Skeletal muscle cell (primary cell): ENCODE measurements at places on chromosomes 1 and 21.

GRCh38 chr1:182549346-182549745 is 39.7 kb downstream of the RNASEL start:
- DNase-seq: no peak

DNA sequence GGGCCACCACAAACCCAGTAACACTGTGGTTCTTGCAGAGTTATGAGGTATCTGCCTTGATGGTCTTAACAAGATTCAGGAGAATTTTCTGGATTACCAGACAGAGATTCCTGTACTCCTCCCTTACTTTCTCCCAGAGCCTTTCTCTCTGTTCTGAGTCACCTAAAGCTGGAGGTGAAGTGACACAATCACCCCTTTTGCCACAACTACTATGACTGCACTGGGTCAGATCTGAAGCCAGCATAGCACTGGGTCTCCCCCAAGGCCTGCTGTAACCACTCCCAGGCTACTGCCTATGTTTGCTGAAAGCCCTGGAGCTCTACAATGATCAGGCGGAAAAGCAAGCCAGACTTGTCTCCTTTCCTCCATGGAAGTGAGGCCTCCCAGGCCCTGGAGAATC is 156.7 kb upstream of the NEGR1 start:
- peak; percentile 19 for DNase-seq

GRCh38 chr1:15305468-15305770 is 58.4 kb downstream of the FHAD1 start:
- no peak for DNase-seq

GRCh38 chr1:29267321-29268070 is 31.2 kb downstream of the PTPRU start:
- no peak for DNase-seq

- no peak for DNase-seq
These were observed 5.4 kb upstream of the KLHDC7A start for GRCh38 chr1:18475234-18475905.

DNA sequence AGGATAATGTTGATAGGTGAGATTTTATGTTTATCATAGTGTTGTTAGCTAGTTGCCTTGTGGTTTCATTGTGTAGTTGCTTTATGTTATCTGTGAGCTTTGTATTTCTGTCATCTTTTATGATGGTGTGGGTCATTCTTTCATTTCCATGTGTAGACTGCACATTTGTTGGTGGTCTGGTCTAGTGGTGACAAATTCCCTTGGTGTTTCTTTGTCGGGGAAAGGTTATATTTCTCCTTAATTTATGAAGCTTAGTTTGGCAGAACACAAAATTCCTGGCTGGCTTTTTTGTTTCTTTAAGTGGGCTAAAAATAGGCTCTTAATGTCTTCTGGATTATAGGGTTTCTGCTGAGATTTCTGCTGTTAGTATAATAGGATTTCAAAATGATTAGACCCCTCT is 347.2 kb upstream of the ADAMTS5 start:
- no peak for DNase-seq

DNA sequence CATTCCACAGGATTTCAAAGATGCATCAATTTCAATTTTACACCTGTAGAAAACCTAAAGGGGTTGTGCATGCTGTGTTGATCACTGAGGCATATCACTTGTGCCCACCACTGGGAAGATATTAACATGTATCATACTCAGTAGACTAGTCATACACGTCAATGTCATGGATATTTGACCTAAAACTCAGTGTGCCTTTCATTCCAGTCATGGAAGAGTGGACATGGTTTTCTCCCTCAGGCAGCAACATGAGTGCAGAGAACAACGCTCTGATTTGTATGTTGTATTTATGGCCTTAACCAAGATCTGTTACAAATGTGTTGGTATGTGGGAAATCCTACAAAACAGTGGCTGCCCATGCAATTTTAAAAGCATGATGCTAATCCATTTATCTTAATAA is 6.1 kb upstream of the C1orf53 start:
- DNase-seq: no peak

DNA sequence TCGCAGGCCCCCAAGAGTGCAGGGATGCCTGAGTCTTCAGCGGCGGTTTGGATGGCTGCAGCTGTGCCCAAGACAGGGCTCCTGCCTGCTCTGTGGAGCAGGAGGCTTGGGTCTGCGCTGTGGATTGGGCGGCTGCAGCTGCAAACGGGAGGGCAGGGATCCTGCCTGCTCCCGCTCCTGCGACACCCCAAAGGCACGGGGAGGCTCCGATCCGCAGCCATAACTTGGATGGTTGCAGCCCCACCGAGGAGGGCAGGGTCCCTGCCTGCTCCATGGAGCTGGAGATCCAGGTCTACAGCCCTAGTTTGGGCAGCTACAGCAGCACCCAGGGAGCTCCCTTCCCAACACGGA is 898.8 kb upstream of the NEGR1 start:
- no peak for DNase-seq

GRCh38 chr1:80673935-80674597 is 1126.7 kb upstream of the ADGRL2 start:
- DNase-seq: no peak

- DNase-seq: no peak
These were observed 60.8 kb upstream of the KCNJ15 start for GRCh38 chr21:38196036-38196435.

- peak; percentile 93 for DNase-seq
These were observed 16.7 kb upstream of the LYST start for GRCh38 chr1:235883261-235883927.

DNA sequence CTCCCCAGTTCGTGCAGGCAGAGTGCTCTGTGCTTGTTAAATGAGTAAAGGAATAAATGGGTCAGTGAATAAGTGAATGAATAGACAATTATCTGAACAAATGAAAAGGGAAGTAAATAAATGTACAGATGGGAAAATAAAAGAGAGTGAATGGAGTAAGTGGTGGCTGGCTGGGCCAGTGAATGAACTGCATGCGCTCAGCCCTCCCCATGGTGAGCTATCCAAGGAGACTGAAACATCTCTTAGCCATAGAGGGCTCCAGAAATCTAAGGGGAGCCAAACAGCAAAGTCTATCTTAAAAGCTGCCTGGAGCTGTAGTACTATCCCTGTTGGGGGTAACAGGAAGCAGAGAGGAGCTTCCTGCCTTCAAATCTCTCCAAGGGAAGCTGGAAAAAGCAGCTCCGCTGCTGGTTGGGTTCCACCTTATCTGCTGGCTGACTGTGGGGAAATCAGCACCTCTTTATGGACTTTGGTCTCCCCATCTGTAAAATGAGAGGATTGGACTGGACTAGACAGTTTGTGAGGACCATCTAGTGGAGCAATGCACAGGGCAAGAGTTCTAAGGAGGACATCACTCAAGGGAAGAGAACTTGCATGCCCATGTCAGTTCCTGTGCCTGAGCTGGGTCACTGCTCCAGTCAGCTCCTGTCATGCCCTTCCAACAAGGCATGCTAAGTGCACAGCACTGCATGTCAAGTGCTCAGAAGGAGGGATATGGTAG is 77.9 kb downstream of the TRABD2B start:
- DNase-seq: no peak

DNA sequence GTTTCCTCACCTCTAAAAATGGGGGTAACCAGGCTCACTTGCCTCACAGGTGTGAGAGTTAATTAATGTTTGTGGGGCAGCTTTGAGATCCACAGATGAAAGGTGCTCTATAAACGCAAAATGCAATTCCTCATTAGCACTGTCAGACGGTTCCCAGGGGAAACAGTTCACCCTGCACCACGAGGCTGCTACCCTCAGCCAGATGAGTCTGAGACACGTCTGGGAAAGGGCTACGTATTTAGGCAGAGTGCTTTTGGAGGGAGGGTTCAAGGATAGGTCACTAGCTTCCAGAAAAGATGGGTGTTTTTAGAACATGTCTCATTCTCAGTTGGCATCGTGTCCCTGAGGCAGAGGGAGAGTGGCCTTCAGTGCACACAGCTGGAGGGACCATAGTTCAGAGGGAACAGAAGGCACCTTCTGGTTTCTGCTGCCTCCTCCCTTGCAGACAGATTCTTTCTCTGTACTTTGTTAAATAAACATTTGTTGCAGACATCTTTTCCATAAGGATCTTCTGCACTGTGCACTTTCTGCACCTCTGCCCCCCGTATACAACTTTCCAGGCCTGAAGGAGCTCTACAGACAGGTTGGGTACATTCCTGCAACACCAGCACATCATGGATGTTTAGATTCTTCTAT is 139.9 kb downstream of the CLIC6 start:
- peak; percentile 70 for DNase-seq

GRCh38 chr1:12383001-12383400 is 153.2 kb downstream of the VPS13D start:
- no peak for DNase-seq

DNA sequence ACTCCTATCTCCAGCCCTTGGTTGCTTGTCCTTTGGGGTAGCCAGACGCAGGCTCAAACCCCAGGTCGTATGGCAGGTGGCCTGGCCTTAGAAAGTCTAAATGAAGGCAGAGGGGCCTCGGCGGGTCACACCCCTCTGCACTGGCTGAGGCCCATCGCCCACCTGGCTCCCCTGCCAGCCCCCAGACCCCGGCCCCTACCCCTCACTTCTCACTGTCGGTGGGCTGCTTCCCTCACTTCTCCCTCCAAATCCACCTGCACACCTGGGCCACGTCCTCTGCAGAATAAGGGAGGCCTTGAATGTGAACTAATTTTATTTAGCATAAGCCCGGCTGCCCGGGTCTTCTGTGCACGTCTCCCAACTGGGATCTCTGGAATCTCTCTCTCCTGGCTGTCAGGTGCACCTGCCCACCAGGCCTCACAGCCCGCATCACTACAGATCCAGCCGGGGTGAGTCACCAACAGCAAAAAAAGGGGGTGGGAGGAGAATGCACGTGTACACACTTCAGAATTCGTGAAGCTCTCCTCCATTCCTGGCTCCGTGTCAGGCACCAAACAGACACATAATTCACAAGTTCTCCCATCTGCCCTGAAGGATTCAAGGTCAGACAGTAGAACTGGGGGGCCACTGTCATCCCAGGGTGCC is 107.5 kb upstream of the SIM2 start:
- DNase-seq: no peak

DNA sequence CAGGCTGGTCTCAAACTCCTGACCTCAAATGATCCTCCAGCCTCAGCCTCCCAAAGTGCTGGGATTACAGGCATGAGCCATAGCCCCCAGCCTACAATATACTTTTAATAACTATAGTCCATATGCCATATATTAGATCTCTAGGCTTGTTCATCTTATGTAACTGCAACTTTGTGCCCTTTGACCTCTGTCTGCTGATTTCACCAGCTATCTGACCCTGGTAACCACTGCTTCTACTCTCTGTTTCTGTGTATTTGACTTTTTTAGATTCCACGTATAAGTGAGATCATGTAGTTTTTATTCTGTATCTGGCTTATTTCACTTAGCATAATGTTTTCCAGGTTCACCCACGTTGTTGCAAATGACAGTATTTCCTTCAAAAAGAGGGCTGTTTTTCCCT is 25.5 kb downstream of the STUM start:
- no peak for DNase-seq

DNA sequence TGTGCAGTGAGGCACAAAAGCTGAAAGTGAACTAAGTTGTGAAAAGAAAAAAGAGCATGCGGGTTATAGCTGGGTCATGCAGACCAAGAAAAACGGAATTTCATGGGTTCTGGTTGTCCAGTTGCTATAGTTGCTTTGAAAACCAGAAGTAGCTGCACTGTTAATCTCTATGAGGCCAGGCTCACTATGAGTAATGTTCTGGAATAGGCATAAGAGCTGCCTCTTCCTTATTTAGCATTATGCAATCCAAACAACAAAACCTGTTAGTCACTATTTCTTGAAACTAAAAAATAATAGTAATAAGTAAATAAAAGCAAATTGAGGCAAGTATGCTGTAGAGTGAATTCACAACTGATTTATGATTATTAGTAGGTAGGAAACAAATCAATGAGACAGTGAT is 1383.7 kb downstream of the MRPL39 start:
- DNase-seq: no peak

- no peak for DNase-seq
These were observed 29.6 kb downstream of the RUNX3 start for GRCh38 chr1:24900486-24900849.

DNA sequence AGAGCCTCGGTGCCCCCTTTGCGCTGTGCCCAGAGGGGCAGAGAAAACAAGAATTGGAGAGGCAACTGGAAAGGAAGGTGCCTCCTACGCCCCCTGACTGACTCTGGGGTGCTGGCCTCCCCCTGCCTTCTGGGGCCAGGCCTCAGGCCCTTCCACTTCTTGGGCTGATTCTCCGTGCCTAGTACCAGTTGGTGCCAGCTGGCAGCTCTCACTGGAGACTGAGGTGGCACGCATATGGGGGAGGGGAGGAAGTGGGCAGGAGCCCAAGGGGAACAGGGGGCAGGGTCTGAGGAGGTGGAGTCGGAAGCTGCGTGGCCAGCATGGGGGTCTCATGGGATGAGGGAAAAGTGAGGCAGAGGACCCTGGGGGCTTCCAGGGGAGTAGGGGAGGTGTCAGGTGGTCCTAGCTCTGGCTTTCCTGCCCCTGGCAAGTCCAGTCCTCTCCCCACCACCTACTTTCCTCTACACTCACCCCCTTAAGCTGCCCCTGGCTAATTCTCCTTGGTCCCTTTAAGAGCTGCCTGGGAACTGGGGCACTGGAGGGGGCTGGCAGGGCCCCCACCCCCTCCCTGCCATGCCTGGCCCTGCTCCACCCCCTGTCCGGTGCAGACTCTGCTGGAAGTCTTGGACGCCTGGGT is 6.5 kb upstream of the SEMA4A start:
- no peak for DNase-seq

DNA sequence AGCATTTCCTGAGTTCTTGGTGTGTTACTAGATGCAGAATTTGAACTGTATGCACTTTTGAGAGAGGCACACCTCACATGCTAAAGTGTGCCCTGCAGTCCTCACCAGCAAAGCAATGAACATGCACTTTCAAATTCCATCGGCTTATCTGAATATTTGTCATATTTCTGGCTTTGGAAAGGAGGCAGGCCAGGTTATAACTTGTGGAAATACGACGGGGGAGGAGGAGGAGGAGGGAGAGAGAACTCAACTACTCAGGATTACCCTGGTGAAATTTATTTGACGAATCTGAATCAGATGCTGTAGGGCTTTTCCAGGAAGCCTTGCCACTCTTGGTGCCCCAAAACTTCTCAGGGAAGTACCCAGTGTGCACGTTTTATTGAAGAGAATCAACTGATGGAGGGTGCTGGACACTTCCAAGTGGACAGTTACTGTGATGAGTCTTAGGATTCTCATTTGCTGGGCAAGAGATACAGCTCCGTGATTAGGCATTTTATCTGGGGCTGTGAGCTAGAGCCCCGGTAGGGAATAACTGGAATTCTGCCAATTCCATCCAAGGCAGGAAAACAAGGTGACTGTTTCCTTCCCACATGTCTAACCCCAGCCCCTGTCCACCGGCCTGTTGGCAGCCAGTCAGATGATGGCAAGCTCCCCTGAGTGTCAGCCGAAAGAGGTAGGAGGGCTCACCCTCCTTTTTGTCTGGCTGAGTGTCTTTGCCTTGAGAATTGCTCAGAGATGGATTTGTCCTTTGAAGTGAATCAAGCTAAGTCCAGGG is 3.8 kb downstream of the PDPN start:
- DNase-seq: no peak

DNA sequence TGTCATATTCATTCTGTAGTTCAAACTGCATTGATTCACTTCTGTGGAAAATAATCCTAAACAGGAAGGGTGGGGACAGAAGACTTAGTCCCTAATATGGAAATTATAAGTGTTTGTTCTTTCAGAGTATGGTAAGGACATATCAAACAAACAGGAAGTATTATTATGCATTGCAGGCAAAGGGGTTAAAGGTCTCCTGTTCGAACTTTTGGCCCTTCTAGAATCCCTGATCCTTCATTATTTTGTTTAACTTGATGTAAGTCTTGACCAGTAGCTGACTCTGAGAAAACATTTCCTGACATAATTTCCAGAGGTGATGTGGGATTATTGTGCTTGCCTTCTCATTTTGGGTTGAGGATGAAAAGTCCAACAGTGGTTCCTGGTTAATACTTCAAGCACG is 215.4 kb upstream of the ADGRL2 start:
- no peak for DNase-seq

GRCh38 chr1:94979656-94980581 is 53.0 kb upstream of the CNN3 start:
- no peak for DNase-seq
